ENCODE measurements at places on chromosomes 16 and 17.

DNA sequence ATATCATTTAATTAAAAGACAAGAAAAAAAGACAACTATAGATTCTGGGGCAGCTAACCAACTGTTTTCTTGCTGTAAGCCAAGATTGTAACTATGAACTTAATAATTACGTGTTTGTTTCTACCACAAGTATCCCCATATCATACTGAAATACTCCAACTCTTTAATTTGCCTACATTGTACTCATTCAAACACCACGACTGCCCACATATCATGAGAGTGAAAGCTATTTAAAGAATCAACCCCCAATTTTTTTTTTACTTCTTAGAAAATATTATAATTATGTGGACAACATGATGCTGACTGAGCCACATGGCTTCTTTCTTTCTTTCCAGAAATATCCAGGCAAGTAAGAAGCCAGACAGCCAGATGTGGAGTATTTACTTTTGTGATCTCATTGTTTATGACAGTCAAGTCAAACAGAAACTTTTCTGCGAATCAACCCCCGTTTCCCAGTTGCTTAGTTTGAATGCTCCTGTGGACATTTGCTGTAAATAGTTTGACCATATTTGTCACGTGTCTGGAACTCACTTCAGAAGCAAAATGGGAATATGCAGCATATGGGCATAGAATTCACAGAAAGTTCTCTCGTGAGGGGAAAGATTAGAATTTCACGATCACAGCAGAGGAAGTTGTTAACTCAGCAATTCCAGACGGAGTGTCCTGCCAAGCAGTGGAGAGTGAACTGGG is 126.8 kb upstream of the PSMD7 start:
- DNase-seq = no peak

DNA sequence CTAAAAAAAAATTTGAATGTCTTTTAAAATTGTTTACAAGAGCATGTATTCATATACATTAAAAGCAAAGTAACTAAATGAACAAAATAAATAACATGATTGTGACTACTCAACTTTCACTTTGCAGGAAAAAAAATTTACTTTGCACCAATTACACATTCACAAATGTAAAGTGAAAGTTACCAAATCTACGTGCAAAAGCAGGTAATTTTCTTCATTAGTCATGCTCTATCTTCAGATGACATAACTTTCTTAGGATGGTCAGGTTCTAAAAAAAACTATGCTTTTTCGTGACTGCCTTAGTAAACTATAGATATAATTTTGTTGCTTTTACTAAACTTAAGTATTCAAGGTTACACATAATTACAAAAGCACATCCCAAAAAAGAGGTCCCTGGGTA is 17.0 kb upstream of the ABCA10 start:
- DNase-seq = no peak

DNA sequence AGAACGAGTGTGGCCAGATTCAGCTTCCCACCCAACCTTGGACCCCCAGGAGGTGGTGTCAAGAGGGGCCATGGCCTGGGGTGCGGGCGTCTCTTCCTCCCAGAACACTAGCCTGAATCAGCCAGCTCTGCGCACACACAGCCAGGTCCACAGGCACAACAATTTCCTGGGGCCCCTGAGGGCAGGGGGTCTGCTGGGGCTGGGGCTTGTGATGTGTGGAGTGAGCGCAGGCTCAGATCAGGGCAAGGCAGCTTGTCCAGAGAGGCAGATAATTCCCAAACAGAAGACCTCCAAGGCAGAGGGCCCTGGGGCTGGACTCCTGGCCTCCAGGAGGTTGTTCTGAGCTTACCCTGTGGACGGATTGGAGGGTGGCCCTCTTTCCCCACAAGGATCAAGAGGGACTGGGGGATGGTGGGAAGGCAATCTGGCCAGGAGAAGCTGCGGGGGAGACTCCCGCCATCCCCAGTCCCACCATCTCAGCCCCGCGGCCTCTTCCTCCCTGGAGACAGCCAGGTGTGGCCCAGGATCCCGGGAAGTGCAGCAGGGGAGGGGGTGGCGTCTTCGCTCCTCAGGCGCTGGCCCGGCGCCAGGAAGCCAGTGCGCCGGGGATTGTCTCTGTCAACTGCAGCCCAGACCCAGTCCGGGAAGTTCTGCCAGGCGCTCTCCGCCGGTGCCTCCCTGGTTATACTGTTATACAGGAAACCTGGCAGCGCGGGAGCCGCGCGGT is 52.0 kb upstream of the AMZ2 start:
- no peak for DNase-seq

GRCh38 chr16:30124985-30125379 is 2.0 kb upstream of the MAPK3 start:
- no peak for DNase-seq

- no peak for DNase-seq
These were observed 24.4 kb downstream of the NAA60 start for GRCh38 chr16:3467921-3468320.

- peak; percentile 42 for DNase-seq
These were observed 6.3 kb downstream of the SECTM1 start for GRCh38 chr17:82327289-82327688.

- DNase-seq = no peak
These were observed 81.4 kb downstream of the MRM1 start for GRCh38 chr17:36682773-36683172.

GRCh38 chr17:45227101-45227925 is 5.6 kb downstream of the FMNL1 start:
- DNase-seq = no peak

DNA sequence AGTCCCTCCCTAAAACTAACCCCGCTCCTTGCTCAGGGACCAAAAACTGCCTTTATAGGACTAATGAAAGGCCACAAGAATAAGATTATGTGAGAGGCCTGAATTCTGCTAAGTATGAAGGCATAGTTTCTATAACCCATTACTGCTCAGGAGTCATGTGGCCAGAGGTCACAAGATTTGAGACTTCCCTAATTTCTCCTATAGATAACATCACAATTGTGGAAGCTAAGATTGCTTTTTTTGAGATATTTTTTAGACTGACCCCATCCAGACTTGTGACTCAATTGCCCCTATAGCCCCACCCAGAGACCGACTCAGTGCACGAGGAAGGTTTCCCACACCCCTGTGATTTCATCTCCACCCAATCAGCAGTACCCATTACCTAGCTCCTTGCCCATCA is 504.1 kb upstream of the GOT2 start:
- no peak for DNase-seq

DNA sequence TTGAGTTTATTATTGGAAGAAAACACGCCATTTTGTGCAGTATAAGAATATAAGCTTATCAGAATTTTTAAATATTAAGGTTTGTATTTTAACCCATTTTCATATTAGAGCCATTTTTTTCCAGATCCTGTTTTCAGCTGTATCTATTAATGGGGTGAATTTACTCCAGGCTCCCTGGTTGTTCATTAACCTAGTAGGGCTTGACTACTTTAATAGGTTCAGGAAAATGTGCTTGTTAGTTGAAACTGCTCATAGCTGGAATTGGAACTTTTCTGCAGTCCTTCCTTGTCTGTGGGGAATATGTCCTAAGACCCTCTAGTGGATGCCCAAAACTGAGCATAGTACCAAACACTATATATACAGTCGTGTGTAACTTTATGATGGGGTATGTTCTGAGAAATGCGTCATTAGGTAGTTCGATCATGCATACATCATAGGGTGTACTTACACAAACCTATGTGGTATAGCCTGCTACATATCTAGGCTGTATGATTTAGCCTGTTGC is 28.0 kb downstream of the NFAT5 start:
- DNase-seq = no peak

DNA sequence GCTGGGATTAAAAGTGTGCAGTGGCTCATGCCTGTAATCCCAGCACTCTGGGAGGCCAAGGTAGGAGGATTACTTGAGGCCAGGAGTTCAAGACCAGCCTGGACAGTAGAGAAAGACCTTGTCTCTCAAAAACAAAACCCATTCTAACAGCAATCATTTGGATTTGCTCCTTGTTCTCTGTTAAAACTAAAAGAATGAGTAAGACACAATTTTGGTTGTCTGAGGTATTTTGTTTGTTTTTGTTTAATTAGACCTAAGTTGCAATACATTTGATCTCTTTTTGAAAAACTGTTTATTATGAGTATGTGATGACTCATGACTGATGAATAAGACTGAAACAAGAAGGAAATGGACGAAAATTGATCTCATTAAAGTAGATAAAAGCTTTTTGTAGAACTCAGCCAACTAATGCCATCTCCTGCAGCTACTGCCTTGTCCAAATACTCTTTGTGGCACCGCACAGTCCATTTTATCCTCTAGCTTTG is 29.0 kb downstream of the GLG1 start:
- DNase-seq = no peak

DNA sequence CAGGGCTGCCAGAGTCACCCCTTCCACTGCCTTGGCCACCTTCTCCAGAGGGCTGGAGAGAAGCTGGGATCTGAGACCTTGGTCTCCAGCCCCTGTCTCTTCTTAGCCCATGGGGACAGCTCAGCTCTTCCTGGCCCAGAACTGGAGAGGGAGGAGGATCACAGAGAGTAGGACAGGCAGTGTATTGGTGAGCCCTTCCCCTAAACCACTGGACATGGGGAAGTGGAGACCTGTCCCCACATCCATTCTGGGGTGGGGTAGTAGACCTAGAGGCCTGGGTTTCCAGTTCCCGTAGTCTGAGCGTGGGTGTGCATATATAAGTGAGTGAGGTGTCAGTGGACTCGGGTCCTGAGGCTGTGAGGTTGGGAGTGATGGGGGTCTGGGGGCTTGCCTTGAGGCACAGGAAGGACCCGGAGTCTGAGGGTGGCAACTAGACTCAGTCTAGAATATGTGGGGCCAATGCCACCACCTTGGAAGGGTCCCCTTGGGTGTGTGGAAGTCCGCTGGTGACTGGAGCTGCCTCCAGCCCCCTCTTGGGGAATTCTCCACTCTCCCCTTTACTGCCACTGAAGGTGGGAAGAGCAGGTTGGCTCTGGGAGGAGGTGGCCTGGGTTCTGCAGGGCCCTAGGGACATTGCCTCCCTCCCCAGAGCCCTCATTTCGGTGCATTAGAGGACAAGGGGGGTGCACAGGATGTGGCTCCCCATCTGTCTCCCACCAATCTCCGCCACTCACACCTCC is 19.9 kb downstream of the GJD3 start:
- no peak for DNase-seq

- no peak for DNase-seq
These were observed 7.3 kb upstream of the DDX52 start for GRCh38 chr17:37650419-37651003.

- no peak for DNase-seq
These were observed 62.8 kb upstream of the ADCY9 start for GRCh38 chr16:4179020-4179419.

DNA sequence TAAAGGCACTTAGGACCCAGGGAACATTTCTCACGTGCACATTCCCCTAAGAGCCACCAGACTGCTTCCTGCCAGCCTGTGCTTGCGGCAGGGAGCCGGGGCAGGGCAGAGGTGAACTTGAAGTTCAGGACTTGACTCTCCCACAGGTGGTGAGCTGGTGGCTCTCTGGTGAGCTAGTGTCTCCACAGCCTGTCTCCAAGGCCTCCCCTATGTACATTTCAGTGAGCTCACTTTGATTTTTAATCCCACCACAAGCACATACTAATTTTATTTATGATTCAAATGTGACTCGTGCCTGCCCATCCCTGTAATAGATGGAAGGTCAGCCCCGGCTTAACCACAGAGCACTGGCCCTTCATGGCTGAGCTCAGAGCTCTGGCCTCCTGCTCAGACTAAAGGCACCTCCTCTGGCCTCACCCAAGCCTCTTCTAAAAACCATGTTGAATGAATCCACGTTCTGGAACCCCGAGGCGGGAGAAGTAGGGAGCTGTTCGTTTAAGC is 9.2 kb downstream of the SNN start:
- DNase-seq = no peak

- peak; percentile 94 for DNase-seq
These were observed 5.5 kb upstream of the KIF22 start for GRCh38 chr16:29784901-29785500.

DNA sequence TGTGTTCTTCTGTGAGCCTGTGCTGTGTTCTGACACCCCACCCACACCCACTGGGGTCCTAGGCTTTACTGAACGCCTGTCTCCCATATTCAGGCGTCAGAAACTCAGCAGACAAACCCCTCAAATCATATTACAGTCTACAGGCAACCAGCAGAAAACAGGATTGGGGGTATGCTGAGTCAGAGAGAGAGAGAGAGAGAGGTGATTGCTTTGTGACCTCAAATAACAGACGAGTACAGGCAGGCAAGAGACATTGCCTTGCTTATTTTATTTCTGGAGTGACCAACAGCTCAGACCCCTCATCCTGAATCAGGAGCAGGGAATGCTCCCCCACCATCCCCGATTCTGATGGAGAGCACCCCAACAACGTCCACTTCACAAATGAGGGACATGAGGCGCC is 473.9 kb downstream of the PMP22 start:
- DNase-seq = no peak

- no peak for DNase-seq
These were observed 1.4 kb downstream of the KIAA0753 start for GRCh38 chr17:6639014-6639585.

DNA sequence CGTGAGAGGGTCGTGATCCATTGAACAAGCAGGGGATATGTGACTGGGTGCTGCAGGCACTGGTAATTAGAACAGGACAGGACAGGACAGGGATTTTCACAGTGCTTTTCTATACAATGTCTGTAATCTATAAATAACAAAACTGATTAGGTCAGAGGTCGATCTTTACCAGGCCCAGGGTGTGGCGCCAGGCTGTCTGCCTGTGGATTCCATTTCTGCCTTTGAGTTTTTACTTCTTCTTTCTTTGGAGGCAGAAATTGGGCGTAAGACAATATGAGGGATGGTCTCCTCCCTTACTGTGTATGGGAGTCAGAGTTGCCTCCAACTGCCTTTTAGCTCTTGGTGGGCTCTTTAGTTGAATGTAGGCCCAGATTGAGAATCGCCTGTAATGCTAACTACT is 1.5 kb upstream of the ZNF764 start:
- no peak for DNase-seq

Data from aorta (tissue), 5 donors.